ENCODE measurements at places on chromosomes 6 and 20. TPM values are rescaled to one million over a fixed set of nuclear protein-coding genes. Genes with fewer than 3 reads are reported as not detected.
A peak's percentile ranks its signal among the peaks of the same experiment; 100 is the strongest.

The NKAIN2 gene
- polyA plus RNA-seq, result 7.4 TPM

The SAMD3 gene
- 2.3 TPM for polyA plus RNA-seq

The DIDO1 gene
- 38.1 TPM for polyA plus RNA-seq

The SNPH gene
- polyA plus RNA-seq, result 4.0 TPM

The THBS2 gene
- 26.5 TPM for polyA plus RNA-seq

The SFTA2 gene
- polyA plus RNA-seq, result 0.57 TPM

The TRIM10 gene
- not detected for polyA plus RNA-seq

The CAGE1 gene
- not detected for polyA plus RNA-seq

The SLC22A3 gene
- 9.8 TPM for polyA plus RNA-seq

The AIG1 gene
- polyA plus RNA-seq, result 41.1 TPM

The FAM50B gene
- 5.5 TPM for polyA plus RNA-seq

The CST7 gene
- polyA plus RNA-seq, result 0.43 TPM

The MDFI gene
- polyA plus RNA-seq, result 29.6 TPM

The ULBP1 gene
- polyA plus RNA-seq, result 0.40 TPM

The TDRD6 gene
- 1.3 TPM for polyA plus RNA-seq

The PKHD1 gene
- 5.1 TPM for polyA plus RNA-seq

The NR2E1 gene
- polyA plus RNA-seq, result 0.09 TPM

The EPHA7 gene
- polyA plus RNA-seq, result 5.6 TPM

The NHLRC1 gene
- 2.0 TPM for polyA plus RNA-seq

The SF3B5 gene
- 82.7 TPM for polyA plus RNA-seq

The SMLR1 gene
- 0.26 TPM for polyA plus RNA-seq

DNA sequence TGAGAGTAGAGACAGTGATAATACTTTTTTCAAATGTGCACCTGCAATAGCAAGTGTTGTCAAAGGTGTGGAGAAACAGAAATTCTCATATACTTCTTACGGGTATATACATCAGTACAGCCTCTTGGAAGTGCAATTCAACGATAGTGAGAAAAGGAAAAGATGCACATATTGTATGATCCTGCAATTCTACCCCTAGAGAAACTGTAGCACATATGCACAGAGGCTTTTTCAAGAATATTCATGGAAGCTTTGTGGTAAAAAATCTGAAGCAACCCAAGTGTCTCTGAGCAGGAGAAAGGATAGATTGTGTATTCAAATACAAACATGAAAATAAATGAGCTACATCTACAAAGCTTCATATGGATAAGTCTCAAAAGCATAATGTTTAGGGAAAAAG is 94.7 kb upstream of the PREP start:
- no peak for DNase-seq

- no peak for DNase-seq
These were observed 3.2 kb upstream of the TUBB1 start for GRCh38 chr20:59015812-59016711.

- no peak for DNase-seq
These were observed 49.6 kb downstream of the KIZ start for GRCh38 chr20:21175433-21175832.

DNA sequence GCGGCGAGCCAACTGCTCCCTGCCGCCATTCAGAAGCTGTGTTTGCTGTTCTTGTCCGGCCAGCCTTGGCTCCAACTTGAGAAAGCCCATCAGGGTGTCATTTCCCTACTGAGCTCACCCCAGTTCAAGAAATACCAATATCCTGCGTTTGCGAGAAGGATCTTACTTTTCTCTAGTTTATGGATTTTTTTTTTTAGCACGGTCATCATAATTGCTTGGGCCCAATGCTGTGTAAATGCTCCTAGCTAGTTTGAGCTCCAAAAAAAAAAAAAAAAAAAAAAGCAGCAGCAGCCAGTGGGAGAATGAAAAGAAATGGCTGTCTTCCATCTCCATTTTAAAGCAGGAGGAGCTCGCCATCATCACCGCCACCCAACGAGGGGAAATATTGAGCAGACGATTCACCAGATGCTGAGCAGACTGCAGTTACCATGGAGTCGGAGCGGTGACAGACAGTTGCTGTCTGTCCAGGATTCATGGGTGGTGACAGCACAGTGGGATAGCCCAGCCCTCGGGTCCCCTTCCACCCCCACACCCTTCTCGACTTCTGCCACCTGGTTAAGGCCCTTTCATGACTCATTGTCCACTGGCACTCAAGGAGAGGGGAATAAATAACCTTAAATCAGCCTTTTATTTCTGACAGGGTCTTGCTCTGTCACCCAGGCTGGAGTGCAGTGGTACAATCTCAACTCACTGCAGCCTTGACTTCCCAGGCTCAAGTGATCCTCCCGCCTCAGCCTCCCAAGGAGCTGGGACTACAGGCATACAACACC is 132.4 kb upstream of the SNX9 start:
- DNase-seq, result no peak

- DNase-seq, result no peak
These were observed 712.4 kb downstream of the EPHA7 start for GRCh38 chr6:92706976-92707375.

DNA sequence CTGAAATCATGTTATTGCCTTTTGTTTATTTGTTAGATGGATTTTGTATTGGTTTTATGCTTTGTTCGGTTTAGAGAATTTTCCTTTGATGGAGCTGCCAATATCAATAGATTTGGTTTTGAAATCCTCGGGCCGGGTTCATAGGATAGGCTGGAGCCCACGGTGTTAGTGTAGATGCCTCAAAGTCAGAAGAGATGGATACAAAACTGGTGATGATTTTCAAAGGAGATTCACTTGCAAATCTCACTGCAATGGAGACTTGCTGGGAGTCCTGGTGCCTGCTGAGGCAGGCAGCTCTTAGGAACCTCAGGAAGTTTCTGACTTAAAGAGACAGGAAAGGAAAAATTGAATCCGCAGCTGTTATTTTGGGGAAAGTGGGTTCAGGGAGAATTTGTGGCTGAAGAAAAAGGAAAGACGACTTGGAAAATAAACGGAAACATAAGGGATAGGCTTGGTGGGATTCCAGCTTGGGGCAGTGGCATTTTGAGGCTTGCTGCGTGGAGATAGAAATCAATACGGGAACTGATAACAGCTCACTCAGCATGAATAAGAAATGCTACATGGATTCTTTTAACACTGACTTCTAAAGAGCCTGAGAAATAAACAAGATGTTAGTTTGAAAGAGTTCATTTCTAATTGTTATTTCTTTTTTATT is 241.6 kb downstream of the PHACTR1 start:
- peak; percentile 23 for DNase-seq

DNA sequence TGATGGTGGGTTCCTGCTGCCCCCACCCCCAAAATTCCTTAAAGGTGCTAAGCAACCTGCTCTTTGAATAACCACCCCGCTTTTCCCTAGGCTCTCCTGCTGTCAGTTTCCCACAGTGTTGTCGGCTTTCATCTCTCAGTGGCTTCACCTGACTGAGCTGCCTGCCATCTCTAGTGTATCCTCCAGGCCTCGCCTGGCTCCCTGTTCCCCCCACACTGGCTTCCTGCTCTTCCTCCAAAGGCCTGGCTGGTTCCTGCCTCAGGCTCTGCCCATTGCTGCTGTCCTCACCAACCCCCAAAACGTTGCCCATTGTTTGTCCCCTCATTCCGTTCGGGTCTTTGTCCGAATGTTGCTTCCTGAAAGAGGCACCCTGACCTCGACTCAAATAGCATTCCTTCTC is 93.8 kb upstream of the POPDC3 start:
- no peak for DNase-seq

- no peak for DNase-seq
These were observed 3.0 kb upstream of the CDH26 start for GRCh38 chr20:59955131-59955796.

DNA sequence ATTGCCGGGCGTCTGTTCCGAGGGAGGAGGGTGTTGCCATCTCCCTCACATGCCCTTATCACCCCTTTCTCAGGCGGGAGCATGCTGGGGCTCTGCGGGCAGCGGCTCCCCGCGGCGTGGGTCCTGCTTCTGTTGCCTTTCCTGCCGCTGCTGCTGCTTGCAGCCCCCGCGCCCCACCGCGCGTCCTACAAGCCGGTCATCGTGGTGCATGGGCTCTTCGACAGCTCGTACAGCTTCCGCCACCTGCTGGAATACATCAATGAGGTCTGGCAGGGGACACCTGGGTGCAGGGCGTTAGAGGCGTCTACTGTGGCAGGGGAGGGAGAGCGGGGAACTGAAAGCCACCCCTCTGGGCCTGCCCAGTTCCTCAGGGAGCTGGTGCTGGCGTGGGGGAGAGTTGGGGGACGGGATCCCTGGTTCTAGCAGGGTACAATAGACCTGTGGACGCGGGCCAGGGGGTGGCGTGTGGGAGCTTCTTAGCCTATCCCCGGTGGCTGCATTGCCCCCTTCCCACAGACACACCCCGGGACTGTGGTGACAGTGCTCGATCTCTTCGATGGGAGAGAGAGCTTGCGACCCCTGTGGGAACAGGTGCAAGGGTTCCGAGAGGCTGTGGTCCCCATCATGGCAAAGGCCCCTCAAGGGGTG is 697 bp downstream of the PPT2 start:
- peak; percentile 65 for DNase-seq

DNA sequence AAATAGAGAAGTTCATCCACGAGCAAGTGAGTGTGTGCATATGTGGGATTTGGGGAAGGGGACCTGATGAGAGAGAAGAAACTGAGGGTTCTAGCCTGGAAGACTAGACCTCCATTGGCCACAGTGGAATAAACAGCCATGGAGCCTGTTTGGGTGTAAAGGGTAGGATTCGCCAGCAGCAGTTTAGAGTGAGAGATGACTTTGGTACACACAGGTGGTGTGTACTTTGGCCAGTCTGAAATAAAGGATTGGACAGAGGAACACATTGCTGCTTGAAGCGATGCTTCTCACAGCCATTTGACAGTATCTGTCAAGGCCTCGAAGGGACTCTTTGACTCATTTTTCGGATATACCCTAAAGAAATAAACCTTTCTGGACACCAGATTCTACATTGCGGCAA is 29.2 kb downstream of the PLEKHG1 start:
- no peak for DNase-seq

GRCh38 chr20:19974630-19975435 is 42.3 kb upstream of the NAA20 start:
- peak; percentile 91 for DNase-seq

- DNase-seq, result no peak
These were observed 163.5 kb upstream of the CDYL start for GRCh38 chr6:4612636-4613171.

DNA sequence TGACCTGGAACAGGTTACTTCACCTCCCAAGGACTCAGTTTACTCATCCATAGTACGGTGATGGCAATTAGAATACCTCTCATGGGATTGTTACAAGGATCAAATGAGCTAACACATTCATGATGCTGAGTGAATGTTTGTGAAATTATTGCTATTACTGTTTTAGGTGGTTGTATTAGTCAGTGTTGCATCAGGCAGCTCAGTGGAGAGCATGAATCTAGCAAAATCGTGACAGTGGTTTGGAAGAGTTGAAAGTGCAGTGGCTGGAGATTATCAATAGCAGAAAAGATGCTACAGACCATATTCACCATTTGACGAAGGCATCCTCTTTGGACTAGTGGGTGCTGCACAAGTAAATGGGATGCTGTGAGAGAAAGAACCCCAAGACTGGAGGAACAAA is 50.4 kb upstream of the CTNNBL1 start:
- no peak for DNase-seq

DNA sequence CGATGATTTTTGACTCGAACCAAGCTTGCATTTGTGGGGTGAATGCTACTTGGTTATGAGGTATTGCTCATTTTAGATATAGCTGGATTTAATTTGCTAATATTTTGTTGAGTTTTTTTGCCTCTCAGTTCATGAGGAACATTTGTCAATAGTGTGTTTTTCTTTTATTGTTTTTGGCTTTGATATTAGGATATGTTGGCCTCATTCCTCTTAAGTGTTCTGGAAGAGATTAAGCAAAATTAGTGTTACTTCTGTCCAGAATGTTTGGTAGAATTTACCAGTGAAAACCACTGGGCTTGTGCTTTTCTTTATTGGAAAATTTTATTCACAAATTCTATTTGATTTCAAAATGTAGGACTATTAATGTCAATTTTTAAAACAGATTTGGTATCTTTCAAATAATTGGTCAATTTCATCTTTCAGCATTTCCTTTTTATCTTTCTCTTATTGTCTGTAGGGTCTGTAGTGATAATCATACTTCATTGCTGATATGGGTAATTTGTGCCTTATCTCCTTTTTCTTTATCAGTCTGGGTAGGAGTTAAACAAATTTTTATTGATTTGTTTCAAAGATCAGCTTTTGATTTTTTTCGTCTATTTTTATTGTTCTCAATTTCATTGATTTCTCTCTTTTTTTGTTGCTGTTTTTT is 14.1 kb downstream of the AIG1 start:
- DNase-seq, result no peak

DNA sequence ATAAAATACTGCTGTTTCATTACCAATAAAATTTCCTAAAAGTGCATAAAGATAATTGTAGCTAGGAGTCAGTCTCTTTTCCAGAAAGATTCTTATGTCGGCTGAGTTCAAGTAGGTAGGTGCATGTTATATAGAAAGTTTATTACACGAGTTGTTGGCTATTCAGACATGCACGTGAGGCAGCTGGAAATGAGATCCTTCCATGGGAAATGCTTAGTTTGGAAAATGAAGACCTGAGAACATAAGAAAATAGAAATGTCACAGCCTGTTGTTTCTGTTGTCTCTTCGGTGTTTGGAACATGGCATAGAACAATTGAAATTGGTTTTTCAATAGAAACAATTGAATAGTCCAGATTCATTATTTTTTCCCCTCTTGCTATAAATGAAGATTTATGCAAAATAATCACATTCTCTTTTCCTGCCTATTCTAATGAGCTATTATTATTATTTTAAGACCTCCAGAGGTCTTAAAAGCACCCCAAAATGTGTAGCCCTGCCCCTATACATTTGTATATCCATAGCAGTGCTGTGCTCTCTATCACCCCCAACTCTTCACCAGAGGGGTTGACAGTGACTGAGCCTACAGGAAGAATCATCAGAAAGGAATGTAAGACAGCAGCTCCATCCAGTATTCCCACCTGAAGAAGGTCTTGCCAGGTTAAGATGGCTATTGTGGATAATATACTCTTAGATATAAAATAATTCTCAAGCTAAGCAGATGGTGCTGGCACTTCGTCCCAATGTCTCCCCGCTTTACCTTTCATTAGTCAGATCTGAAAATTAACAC is 82.2 kb downstream of the ZDHHC14 start:
- no peak for DNase-seq

DNA sequence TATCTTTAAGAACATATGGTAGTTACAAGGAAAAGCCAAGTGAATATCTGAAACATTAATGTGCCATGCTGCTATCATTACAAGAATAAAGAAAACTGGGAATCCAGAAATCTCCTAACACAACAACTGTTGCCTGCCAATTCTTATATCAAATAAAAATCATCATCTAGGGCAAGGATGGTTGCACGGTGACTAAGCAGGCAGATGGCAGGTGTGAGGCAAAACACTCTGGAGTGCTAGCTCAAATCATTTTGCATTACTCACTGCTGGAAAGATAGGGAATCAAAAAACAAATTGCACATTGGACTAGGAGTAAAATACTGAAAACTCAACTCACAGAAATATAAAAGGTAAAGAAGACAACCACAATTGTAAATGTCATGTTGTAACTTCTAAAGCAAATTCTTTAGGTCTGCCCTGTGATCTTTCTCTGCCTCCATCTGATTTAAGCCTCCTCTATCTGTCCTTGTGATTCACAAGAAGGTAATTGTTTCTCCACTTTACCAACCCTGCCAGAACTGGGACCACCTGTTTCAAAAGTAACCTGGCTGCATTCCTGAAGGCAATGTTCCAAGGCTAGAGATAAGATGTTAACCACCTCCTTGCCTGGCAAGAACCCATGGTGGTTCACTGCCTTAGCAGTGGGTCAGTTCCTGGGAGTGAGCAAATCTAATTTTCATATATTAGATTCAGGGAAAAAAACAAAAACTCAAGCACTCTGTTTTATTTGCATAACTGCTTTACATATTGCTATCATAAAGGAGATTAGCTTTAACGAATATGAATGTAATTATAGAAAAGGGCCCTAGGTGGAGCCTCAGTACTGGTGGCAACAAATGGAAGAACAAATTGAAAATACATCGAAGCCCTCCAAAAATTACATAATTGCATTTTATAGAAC is 33.1 kb upstream of the LCA5 start:
- DNase-seq, result peak; percentile 38
